ENCODE measurements at places on chromosomes 3 and 15.

DNA sequence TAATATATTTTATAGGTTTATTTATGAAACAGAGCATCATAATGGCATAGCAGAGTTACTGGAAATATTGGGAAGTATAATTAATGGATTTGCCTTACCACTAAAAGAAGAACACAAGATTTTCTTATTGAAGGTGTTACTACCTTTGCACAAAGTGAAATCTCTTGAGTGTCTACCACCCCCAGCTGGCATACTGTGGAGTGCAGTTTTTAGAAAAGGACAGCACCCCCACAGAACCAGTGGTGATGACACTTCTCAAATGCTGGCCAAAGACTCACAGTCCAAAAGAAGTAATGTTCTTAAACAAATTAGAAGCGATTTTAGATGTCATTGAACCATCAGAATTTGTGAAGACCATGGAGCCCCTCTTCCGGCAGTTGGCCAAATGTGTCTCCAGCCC lies 58.1 kb downstream of the DNAH1 start:
- no peak for DNase-seq

GRCh38 chr3:13484851-13485590 lies 4.9 kb downstream of the HDAC11 start:
- peak; percentile 55 for DNase-seq

DNA sequence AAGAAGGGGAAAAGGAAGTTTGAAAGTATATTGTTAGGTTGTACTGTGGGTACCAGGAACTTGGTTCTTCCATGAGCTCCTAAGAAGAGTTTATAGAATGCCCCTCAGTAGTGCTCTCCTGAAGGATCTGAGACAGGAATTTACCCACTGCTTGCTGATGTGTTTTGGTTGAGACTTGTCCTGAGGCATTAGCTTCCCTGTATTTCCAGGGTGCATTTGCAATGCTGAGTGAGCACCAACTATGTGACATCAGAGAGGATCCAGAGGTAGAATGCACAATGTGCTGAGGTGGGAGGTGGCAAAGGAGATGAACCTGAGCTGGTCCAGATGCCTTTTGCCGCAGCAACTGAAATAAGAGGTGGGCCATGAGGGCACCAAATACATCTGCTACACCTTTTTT lies 64.3 kb upstream of the LRRC3B start:
- no peak for DNase-seq

- DNase-seq = no peak
These were observed 942.0 kb downstream of the SQOR start for GRCh38 chr15:46576646-46577395.

DNA sequence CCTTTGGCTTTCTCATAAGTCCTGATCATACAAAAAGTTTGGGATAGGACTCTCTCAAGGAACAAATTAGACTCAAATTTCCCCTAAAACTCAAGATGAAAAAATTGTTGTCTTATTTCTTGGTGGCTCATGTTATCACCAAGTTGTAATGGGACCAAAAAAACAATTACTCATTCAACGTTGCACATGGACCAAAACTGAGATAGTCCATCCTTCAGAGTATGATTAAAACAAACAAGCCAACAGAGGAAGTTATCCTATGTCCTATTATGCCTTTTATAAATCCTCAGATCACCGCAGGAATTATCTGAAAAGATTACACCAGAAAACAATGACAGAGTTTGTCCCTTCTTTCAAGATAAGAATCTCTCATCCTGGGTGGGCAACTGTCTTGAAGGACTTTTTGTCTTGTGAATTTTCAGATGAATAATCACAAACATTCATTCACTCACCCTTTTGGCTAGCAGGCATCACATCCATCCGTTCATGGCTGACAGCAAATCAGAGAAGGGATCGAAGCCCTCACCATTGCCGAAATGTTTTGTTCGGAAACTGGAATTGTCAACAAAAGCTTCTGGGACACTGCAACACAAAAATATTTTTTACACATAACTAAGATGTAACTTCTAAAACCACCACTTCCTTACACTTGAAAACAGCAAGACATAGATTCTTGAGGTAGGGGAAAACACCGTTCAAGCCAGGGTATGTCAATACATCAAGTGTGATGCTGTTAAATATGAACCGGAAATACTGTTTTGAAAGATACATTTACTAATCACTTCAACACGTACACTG lies 90.4 kb downstream of the FOXP1 start:
- DNase-seq = no peak

DNA sequence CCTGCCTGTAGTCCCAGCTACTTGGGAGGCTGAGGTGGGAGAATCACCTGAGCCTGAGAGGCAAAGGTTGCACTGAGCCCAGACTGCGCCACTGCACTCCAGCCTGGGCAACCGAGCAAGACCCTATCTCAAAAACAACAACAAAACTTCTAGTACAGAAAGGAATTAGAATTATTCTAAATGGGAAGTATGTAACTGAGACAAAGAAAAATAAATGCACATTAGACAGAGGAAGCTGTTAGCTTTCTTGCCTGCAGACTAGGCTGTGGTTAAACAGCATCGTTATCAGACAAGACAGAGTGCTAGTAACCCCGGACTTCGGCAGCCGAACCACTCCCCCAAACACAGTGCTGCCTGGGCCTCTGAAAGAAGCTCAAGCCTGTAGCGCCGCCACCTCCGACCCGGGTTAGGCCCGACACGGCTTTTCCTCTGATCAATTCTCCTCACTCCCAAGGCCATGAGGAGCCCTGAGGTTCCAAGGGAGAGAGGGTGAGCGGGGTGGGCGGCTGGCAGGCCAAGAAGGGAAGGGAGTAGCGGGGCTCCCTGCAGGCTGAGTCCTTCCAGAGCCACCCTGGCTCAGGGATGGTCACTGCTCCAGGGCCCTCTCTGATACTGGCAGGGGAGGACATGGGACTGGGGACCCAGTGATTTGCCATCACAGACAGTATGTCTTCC lies 44.8 kb upstream of the MUC4 start:
- no peak for DNase-seq

GRCh38 chr3:162122405-162122804 lies 625.8 kb downstream of the OTOL1 start:
- DNase-seq = no peak

GRCh38 chr15:56042031-56042430 lies 48.6 kb upstream of the NEDD4 start:
- DNase-seq = no peak

DNA sequence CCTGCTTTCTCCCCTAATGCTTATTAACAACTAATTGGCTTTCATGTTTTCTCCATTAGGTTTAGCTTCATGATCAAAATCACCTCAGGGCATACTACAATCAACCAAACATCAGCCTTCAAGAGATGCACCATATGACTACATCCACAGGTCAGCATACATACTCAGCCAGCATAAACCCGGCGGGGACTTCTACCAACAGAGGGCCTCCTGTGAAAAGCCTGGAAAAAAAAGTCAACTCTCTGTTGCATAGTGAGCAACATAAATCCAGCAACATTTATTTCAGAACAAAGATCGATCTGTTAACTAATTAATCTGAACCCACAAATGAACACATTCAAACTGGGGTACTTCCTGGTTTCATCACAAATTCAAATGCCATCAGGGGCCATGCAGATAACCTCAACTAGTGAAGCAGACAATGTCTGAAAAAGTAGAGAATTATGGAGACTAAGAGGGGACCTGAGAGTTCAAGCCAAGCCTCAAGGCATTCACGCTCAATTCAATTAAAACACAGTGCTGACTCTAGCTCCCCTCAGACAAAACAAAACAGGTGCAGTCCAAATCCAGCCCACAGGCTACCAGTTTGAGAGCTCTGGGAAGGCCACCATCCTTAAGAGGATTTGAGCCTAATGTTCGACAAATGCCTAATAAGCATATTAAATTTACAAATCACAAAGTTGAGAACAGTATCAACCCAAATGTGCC lies 124.5 kb downstream of the MAGI1 start:
- no peak for DNase-seq

GRCh38 chr3:52551118-52551517 lies 14.7 kb downstream of the UQCC5 start:
- DNase-seq = no peak

DNA sequence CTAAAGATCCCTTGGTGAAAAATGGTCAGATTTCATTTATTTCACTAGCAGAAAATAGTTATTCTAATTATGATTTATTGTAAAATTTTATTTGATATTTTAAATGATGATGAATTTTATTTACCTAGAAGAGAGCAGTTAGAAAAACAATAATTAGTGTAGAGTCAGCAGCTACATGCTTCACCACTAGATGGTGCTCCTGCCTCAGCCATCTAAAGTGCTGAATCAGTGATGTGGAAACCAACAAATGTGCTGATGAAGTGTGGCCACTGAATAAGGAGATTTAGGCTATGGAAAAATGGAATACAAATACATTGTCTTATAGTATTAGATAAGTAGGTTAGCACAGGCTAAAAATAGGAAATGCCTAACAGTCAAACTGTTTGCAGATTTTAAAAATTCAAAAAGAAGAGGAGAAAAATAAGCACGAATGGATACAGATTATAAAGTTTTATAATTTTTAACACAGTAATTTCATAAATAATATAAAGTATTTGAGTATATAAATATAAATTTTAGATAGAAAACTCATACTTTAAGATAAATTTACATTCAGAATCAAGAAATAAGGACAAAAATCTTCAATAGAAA lies 109.8 kb downstream of the PPP2R3A start:
- DNase-seq = peak; percentile 64

- no peak for DNase-seq
These were observed 37.3 kb downstream of the SMAD6 start for GRCh38 chr15:66739287-66739686.

Measured in kidney glomerular epithelial cell (primary cell).